ENCODE measurements at places on chromosomes 2 and 18.

DNA sequence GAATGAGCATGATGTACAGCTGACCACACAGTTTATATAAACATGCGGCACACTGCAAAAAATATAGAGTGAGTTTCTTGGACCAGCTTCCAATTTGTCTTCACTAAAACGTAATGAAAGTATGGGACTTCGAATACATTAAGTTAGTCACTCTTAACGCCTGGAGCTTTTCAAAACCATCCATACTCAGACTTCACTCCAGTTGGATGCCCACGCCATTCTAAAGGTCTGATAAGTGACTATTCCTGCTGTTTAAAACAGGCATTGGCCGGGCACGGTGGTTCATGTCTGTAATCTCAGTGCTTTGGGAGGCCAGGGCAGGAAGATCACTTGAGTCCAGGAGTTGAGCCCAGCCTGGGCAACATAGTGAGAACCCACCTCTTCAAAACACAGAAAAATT, 84.6 kb downstream of the MYL12B start:
- DNase-seq, result no peak

- no peak for DNase-seq
Observed at GRCh38 chr2:13533524-13533922, 816.8 kb downstream of the TRIB2 start.

DNA sequence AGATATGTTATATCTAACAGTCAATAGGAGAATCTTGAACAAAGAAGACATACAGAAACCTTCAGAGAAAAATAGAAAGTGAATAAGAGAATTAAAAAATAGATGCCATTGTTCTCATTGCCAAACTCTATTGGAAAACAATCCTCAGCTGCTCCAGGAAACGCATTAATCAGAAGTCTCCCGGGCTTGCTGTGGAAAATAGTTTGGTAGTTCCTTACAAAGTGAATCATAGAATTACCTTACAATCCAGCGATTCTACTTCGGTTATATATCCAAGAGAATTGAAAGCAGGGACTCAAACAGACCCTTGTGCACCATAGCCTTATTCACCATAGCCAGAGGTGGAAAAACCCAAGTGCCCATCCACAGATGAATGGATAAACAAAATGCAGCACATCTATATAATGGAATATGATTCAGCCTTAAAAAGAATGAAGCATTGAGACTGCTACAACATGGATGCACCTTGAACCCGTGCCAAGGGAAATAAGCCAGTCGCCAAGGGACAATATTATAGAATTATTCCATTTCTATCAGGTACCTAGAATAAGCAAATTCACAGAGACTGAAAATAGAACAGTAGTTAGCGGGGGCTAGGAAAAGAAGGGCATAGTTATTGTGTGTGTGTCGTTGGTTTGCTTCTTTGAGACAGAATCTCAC, 21.9 kb upstream of the CHRNA1 start:
- DNase-seq, result no peak

DNA sequence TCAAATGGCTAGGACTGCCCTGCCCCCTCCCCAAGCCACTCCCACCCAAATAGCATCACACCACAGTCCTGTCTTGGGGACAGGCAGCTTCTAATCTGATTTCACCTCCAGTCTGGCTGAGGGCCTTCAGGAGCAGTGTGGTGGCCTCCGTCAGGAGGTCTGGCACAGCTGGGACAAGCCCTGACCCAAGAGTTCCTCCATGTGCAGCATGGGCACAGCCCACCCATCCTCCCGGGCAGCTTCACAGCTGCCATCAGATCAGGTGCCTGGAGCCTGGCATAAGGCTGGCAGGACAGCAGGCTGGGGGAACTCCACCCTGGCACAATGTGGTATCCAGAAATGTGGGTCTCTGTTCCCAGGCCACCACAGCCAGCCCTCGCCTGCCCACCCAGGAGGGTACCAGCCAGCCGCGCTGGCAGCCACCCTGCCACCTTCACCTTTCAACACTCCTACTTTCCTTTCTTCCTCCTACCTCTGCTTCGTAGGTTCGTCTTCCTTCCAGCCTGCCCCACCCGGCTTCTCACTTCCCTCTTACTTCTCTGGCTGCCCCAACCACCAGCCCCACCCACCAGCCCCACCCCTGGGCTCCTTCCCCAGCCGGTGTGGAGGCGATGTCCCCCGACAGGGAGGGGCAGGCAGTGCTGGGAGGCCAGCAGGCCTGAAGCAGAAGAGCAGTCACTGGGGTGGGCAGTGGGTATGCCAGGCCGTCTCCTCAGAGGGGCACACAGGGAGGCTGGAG, at the start of gene CAPG:
CAPG (minus strand) TSS at position 522 of the 739 bp plus-strand sequence. CDS start 8,221 bp downstream, outside the sequence.
- DNase-seq, result no peak

- DNase-seq, result no peak
Observed at GRCh38 chr2:192010073-192010472, 163.2 kb upstream of the CAVIN2 start.

DNA sequence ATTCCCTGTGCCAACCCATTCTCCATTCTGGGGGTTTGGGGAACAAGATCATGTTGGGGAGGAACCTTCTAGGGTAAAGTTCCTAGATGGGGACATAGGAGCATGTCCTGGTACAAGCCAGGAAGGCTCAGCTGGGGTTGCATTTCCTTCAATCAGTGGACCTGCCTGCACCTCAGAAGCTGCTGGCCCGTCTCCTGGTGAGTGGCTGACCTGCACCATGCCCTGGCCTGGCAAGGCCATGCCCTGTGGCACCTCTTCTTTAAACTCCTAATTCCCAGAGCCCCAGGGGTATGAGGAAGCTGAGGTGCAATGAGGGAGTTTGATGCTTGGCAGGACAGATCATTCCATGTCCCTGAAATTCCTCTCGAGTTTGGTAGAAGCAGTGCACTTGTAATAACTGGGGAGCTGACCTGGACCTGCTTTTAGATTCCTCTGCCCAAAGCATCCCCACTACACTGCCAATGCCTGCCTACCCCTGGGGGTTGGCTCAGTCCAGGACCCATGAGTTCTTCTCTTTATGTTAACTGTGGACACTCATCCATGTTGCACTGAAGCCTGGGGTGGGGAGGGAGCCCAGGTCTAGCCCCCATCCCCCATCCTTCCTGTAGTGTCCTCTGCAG, 25.3 kb downstream of the MROH2A start:
- no peak for DNase-seq

DNA sequence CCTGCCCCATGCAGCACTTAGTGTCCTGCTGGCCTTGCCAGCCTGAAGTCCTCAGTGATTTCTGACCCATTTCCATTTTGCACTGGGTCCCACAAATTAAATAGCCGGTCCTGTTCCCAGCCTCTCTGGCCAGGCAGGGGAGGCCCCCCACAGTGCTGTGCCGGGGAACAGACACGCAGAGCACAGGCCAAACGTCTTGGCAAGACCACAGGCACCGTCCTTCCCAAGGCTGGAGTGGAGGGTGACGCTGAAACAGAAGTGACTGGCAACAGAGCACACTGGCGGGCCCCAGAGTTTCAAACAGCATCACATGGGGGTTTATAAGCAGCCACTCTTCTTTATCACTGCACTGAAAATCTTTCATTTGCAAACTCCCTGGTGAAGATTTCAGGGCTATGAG, 52.2 kb downstream of the EDAR start:
- DNase-seq, result peak; percentile 26

DNA sequence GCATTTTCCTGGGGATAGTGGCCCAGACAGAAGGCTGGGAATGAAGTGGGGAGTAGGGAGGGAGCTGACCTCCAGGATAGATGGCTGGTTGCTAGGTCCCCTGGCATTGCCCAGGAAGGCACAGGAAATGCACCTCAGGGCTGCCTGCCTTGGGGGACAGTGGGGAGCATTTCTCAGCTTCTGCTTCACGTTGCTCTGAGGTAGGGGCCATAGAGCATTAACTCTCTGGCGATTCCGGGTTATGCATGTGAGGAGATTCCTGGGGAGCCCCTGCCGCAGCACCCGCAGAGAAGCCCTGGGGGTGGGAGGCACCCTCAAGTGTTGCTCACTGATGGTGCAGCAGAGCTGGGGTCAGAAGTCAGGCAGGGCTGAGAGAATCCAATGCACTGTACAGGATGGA, 256.5 kb downstream of the CYP26B1 start:
- DNase-seq, result no peak

DNA sequence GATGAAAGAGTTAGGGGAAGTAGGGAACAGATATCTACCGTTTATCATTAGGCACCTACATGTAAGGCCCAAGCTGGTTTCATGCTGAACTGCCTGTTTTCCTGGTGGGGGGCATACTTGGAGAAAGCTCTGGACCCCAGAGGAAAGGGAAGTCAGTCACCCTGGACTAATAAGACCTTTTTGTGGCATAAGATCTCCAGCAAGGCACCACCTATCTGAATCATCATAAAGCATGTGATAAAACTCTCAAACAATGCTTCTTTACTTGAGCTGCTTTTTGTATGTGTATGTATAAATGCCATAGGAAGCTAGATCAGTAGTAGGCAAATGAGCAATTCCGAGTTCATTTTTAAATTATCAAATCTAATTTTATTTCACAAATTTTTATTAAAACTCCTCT, 104.8 kb downstream of the TANC1 start:
- no peak for DNase-seq

DNA sequence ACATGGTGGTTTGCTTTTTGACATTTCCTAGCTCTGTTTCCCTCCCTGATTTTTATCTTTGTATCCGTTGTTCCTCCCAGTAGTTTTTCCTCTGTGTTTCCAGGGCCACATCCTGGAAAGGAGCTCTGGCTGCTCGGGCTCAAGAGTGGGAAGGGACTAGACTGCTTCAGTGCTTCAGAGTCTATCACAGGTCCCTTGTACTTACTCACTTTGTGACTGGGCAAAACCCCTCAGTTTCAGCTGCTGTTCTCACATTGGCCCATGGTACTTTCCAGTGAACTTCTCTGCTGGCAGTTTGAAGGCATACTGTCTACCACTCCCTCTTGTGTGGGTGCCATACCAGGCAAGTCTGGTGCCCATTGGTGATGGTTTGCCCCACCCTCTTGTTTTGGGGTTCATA, 7.5 kb upstream of the STAMBP start:
- no peak for DNase-seq

DNA sequence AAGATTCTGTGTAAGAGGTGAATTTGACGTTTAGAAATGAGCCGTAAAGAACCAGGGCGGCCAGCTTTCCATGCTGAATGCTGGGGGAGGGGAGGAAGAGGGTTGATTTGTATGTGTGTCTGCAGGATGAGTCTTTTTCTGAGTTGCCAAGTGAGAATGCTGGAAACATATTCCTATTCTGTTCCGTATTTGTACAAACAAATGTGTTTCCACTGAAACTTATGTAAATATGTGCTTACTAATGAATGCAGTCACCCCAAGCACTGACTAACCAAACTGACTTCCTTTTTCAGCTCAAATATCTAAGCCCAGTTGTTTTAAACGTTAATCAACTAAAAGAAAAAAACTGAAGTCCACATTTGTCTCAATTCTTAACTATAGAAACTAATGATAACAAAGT, 74.9 kb upstream of the APCDD1 start:
- no peak for DNase-seq

DNA sequence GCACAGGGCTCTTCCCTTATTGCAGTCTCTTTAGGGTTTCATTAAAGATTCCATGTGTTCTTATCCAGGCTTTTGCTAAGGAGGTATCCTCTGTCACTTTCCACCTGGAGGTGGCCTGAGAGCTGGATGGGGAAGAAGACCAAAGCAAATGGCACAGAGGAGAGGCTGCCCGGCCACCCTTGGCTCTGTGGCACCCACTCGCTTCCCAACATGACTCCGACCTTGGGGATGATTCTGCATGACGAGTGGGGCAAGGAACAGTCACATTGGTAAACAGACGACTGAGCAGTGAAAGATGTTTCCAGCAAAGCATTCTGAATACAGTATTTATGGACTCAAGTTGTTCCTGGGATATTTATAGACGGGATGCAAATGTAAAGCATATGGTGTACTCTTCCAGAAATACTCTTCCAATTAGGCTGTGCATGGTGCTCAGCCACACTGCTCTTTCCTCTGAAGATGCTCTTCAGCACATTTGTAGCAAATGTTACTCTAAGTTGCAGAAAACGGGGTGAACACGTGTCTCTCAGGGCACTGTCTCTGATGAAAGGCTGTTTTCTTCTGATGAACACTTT, 377.1 kb upstream of the HS6ST1 start:
- no peak for DNase-seq

DNA sequence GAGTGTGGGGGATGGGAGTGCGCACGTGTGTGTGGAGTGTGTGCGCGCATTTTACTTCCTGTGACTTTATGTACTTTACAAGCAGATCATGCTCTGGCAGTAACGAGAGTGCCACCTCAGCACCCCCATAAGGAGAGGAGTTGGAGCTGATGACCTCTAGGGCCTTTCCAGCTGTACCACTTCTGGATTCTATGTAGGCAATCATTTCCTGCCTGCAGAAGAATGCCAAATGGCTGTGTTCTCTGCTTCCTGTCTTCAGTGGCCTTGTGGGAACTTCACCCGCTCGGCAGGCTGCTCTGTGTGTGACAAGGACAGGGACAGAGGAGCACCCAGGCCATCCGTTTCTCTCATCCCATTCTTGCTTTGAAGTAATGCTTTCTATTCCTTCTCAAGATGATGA, 22.8 kb upstream of the ZNF385B start:
- no peak for DNase-seq

- no peak for DNase-seq
Observed at GRCh38 chr2:99336804-99337112, 431 bp upstream of the EIF5B start.

- no peak for DNase-seq
Observed at GRCh38 chr2:154603682-154604081, 94.8 kb upstream of the KCNJ3 start.

GRCh38 chr2:239495175-239495574, 94.4 kb upstream of the HDAC4 start:
- no peak for DNase-seq

DNA sequence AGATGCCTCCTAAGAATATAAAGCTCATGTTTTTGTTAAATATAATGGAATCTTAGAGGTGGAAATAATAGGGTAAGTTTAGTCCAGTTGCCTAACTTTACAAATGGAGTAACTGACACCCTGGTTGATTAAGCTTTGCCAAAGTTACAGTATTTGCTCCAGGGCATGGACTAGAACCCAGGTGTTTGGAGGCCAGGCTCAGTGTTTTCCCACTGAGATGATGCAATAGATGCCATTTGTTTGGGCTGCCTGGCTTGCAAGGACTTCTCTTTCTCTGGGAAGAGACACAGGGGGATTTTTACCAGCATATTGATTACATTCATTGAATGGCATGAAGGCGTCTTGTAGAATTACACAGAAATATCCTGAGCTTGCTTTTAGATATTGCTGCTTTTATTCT, 397.8 kb downstream of the SLC4A3 start:
- no peak for DNase-seq

- DNase-seq, result no peak
Observed at GRCh38 chr2:140797718-140798117, 1333.1 kb downstream of the LRP1B start.

- no peak for DNase-seq
Observed at GRCh38 chr2:147860009-147860408, 15.2 kb downstream of the ACVR2A start.

DNA sequence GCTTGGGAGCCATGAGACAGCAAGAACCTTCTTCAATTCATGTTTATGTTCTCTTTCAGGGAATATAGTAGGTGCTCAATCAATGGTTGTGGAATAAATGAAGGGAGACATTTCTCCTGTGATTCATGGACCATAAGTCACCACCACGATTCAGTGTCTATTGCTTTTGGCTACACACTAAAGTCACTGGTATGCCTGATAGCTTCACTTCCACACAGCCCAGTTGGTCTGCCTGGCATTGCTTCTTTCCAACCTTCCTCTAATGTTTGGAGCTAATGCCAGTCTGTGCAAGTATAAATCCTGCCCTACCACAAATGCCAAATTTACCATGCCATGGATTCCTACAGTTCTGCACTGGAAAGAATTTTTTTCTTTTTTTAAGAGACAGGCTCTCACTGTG, 1.3 kb upstream of the CXCR1 start:
- DNase-seq, result no peak

Data from midbrain (tissue), 1 donor.